Activated CD4-positive, alpha-beta T cell treated with anti-CD3 and anti-CD28 coated beads, Interleukin-2, Interleukin-4, amounts not matched to agents 100 ng/mL and 50 ng/mL, durations not matched to agents 16 hours and 8 hours (primary cell): ENCODE measurements at places on chromosomes 5 and 9.

DNA sequence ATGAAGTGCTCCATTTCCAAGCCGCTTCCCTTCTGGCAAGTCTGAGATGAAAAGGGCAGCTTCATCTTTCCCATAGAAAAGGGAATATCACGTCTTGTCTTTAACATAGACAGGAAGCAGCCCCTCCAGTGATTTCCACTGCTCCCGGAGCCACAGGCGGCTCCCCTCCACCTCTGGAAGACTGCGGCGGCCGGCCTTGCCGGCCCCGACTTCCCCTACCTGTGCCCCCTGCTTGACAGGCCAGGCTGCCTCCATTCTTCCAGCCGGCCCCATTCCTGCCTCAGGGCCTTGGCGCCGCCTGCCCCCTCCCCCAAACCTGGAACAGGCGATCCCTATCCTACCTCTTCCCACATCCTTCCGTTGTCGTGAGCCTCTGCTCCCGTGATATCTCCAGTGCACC, 141.8 kb downstream of the ZNF354C start:
- DNase-seq, result no peak

DNA sequence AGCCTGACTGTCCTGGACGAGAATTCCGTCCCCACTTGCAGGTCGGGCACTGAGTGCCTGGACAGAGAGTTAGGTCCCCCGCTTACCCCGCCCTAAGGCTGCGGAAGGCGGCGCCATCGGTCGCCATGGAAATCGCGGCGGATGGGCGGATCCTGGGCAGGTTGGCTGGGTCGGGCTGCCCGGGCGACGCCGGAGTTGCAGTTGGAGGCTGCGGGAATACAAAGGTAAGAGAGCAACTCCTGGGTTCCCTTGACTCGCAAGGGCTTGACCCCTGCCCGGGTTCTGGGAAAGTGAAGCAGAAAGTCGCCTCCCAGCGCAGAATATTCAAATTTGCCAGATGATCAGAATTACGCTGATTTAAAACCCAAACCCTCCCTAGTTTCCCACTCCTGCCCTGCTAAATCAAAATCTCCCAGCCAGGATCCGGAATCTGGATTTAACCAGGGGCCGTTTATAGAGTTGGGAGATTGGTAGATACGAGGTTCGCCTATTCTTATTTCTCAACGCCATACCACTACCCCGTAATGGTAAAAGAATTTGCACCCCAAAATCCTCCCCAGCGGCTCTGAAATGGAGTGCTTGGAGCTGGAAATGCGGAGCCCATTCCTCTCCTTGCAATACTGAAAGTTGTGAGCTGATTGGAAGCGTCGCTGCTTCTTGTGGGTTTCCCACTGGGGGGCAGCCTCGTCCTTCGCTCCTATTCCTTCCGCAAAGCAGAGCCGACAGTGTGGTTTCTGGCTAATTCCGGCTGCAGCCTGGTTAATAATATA, 156.4 kb upstream of the RASEF start:
- DNase-seq, result peak; percentile 39

GRCh38 chr9:35397216-35397698, 92.7 kb upstream of the RUSC2 start:
- DNase-seq, result no peak

- no peak for DNase-seq
Observed at GRCh38 chr5:88142636-88142885, 126.1 kb downstream of the TMEM161B start.

DNA sequence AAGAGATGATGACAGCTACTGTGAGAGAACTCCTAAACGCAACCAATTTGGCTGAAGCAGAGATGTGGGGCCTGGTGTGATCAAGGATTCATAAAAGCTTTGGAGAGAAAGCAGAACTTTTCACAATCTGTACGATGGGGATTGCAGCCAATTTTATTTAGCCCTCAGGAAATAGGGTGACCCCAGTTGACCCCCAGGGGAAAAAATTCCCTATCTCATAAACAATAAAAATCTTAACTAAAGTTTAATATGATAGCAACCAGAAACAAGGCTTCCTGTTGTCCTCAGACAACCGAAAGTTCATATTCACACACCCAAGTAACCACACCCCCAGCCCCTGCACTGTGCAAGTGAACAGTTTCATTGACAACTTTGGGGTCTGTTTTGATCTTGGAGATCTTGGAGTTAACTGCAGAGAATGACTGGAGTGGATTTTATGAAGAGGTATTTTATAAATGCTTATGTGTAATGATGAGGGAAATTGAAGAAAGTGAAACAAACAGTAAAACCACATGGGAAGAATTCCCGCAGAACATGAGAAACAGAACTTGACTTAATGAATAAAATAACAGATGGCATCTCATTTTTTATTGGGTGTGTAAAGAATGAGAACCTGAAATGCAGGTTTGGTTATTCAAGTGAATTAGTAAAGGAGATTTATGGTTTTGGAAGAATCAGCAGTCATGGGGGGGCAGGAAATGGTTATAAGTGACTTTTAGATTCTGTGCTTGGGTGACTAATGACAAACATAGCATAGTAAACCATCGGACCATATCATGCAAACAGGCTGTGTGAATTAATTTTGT, 94.5 kb downstream of the PDE4D start:
- no peak for DNase-seq

- no peak for DNase-seq
Observed at GRCh38 chr9:108049671-108050494, 560.3 kb upstream of the KLF4 start.

GRCh38 chr9:72982146-72982799, 29.4 kb upstream of the ALDH1A1 start:
- DNase-seq, result no peak

GRCh38 chr5:76230711-76231285, 147.6 kb downstream of the SV2C start:
- no peak for DNase-seq

DNA sequence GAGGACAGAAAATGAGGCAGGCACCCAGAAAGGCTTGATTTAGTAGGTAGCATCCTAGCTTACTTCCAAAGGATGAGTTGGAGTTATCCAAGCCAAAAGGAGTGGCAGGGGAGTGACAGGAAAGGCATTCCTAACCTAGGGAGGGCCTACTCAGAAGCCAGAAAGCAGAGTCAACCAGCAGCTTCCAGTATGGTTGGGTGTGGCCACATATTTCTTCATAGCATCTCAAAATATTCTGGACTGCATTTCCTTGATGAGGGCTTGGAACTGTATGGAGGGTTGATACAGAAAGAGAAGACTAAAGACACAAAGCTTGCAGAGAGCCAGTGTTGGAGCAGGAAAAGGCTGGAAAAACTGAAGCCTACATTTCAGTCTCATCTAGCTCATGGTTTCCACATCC, 656.8 kb upstream of the DMAC1 start:
- no peak for DNase-seq

DNA sequence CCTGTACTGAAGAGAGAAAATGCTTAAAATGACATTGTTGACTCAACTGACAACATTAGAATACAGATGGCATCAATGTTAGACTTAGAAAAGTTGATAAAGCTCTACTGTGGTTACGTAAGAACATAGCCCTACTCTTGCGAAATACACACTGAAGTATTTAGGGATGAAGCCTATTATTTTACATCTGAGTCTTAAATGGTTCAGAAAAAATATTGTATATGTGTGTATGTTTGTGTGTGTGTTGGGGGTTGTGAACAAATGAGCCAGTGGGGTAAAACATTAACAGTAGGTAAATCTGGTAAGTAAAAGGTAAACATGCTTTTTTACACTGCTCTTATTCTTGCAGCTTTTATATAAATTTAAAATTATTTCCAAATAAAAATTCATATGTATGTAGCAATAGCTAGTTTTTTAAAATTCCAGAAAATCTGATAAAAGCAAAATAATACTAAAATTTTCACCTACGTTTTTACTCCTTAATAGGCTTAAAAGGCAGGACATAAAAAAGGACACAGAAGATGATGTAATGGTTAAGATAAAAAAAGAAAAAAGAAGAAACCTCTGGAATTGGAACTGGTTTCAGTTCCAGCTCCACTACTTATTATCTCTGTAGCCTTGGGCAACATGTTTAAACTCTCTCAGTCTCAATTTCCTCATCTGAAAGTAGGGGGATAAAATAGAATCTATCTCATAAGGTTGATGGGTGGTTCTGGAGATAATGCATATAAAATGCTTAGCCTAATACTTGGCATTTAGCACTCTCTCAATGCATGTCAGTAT, 44.3 kb downstream of the GARNL3 start:
- no peak for DNase-seq

DNA sequence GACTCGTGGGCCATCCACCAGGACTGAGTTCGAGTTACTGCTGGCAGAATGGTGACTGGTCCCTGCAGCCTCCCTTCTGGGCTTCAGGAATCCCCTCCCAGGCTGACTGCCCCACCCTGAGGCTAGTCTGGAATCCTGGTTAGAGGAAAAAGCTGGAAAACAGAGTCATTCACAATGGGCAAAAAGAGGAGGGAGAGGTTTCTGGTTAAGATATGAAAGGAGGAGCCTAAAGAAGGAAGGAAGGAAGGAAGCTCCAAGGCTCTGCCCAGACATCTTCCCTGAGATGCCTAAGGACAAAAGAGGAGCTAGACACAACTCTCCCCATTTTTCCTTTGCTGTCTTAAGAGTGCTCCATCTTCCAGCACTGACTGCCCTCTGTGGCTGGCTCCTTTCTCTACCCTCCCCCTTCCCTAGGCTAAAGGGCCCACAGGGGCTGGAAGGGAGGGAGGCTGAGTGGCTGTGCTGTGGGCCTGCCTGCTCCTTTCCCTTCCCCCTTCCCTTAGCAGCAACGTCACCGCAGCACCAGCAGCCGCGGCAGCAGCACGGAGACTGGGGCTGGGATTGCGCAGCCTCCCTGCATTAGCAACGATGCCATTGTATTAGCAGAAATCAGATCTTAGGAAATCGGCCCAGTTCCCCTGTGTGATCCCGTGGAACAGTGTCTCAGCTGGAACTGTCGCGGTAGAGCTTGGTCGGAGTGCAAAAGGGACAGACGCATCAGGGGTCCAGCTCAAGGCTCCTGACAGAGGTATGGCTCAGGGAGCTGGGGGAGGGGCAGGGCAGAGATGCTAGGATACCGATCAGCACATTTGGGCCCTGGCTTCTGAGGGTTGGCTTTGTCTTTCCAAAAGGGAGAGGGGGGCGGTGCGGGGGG, 48.7 kb downstream of the RUSC2 start:
- DNase-seq, result no peak

DNA sequence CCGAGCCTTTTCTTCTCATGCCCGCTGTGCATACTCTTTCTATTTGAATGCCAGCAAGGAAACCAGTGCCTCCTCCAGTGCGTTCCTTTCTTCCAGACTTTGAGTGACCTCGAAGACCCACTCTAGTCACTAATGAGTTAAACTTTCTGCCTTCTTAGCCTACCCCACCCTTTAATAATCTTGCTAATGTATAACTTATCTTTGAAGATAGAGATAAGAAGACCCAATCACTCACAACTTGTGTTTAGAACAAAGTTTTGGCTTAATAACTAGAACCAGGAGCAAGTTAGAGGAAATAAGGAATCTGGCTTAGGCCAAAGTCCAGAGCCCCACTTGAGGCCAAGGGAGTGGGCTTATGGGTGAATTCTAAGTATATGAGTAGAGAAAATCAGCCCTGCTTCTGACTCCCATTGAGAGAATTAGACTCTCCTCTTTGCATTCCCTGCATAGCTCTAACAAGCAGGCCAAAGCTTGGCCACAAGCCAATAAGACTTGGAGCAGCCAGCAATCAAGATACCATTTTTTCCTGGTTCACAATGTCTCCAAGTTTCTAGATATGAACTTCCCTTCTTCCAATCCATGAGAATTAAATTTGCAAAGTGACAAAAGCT, 181.5 kb upstream of the PIK3R1 start:
- no peak for DNase-seq

DNA sequence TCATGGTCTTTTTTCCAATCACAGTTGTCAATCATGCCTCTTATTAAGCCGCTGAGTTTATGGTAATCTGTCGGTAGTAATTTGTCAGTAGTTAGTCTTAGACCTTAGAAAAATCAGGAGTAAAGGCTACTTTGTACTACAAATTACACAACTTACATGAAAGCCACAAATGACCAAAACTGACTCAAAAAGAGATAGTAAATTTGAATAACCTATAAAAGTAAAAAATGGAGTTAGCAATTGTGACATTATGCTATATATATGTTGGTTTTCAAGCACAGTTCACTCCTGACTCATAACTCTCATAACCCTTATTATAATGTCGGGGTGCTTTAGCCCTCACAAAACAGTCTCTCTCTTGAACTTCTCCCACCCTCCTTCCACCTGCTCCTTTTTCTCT, 251.8 kb downstream of the ROR2 start:
- DNase-seq, result peak; percentile 16

- DNase-seq, result no peak
Observed at GRCh38 chr9:12740845-12741244, 34.0 kb upstream of the LURAP1L start.

GRCh38 chr5:96260009-96260408, 173.0 kb downstream of the PCSK1 start:
- no peak for DNase-seq

GRCh38 chr9:95004411-95005277, 278.1 kb downstream of the AOPEP start:
- DNase-seq, result peak; percentile 11

- DNase-seq, result no peak
Observed at GRCh38 chr9:113154471-113154870, 3.7 kb downstream of the SLC31A2 start.

DNA sequence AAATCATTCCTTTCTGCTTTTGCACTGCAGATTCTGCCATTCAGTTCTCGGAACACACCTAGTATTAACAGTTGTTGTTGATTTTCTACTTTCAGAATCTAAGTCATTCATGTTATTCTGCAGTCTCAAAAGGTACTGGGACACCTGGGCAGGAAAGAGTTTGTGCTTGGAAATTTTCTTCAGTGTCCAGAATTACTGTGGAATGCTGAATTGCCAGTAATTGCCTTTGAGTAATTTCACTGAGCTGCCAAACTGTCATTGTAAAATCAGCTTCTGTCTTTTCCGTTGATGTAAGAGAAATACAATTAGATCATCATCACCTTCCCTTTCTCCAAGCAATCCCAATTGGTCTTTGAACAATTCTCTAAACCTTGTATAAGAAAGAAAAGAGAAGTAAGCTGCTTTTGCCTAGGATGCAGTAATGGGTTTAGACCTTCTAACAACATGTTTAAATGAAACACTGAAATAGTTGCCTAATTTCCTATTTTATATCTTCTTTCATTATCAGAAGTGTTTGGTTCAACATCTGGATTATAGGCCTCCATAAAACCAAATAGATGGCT, 75.7 kb upstream of the TGFBR1 start:
- no peak for DNase-seq

DNA sequence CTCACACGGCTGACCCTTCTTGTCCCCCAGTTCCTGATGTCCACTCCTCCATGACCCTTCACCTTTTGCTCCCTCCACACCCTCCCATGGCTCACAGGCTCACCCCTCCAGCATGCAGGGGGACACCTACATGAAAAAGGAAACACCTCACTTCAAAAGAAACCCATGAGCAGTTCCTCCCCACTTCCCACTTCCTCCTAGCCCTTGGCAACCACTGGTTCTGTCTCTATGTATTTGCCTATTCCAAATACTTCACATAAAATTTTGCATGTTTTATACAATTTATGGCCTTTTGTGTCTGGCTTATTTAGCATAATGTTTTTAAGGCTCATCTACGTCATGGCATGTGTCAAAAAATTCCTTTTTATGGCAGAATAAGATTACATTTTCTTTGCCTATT, 100.2 kb upstream of the S1PR3 start:
- no peak for DNase-seq
